Panc1 (cell line): ENCODE measurements at places on chromosomes 6 and 20. TPM values are rescaled to one million over a fixed set of nuclear protein-coding genes. Genes with fewer than 3 reads are reported as not detected.

- no peak overlapping the region for H3K27ac ChIP-seq
- no peaks in the 10 kb centered on the region for H3K27me3 ChIP-seq
- no peaks in the 10 kb centered on the region for H3K4me1 ChIP-seq
- DNase-seq: no peak
Observed at GRCh38 chr6:111030008-111031007, 48.5 kb downstream of the RPF2 start.

GRCh38 chr20:60215816-60216730, 257.9 kb downstream of the CDH26 start:
- DNase-seq: no peak
- H3K27me3 ChIP-seq: 0 out of 2 replicates have a peak, but pooled peaks cover 7% of the 10 kb centered on the region
- H3K27ac ChIP-seq: no peak overlapping the region
- H3K36me3 ChIP-seq: no peaks in the 10 kb centered on the region
- H3K4me3 ChIP-seq: no peak overlapping the region

DNA sequence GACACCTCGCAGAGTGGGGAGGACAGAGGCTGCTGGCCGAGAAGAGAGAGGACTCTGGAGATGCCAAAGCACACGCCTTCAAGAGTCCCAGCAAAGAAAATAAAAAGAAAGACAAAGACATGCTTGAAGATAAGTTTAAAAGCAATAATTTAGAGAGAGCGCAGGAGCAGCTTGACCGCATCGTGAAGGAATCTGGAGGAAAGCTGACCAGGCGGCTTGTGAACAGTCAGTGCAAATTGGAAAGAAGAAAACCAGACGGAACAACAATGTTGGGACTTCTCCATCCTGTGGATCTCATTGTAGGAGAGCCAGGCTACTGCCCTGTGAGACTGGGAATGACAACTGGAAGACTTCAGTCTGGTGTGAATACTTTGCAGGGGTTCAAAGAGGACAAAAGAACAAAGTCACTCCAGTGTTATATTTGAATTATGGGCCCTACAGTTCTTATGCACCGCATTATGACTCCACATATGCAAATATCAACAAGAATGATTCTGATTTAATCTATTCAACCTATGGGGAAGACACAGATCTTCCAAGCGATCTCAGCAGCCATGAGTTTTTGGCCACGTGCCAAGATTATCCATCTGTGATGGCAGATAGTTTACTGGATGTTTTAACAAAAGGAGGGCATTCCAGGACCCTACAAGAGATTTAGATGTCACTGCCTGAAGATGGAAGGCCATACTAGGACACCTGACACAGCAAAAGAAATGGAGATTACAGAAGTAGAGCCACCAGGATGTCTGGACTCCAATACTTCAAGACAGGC, 52.2 kb downstream of the REV3L start:
- peaks cover 17% of the 10 kb centered on the region for H3K4me1 ChIP-seq
- H3K27me3 ChIP-seq: no peaks in the 10 kb centered on the region
- no peaks in the 10 kb centered on the region for H3K36me3 ChIP-seq
- H3K27ac ChIP-seq: no peak overlapping the region
- no peak overlapping the region for H3K4me3 ChIP-seq

CSTF1 gene
- total RNA-seq: 46.3 TPM

- H3K27me3 ChIP-seq: no peaks in the 10 kb centered on the region
- H3K4me3 ChIP-seq: no peak overlapping the region
- H3K36me3 ChIP-seq: no peaks in the 10 kb centered on the region
- no peak overlapping the region for H3K27ac ChIP-seq
Observed at GRCh38 chr6:87628881-87629280, 38.9 kb downstream of the ORC3 start.
